ENCODE measurements at places on chromosomes 13 and 19.

DNA sequence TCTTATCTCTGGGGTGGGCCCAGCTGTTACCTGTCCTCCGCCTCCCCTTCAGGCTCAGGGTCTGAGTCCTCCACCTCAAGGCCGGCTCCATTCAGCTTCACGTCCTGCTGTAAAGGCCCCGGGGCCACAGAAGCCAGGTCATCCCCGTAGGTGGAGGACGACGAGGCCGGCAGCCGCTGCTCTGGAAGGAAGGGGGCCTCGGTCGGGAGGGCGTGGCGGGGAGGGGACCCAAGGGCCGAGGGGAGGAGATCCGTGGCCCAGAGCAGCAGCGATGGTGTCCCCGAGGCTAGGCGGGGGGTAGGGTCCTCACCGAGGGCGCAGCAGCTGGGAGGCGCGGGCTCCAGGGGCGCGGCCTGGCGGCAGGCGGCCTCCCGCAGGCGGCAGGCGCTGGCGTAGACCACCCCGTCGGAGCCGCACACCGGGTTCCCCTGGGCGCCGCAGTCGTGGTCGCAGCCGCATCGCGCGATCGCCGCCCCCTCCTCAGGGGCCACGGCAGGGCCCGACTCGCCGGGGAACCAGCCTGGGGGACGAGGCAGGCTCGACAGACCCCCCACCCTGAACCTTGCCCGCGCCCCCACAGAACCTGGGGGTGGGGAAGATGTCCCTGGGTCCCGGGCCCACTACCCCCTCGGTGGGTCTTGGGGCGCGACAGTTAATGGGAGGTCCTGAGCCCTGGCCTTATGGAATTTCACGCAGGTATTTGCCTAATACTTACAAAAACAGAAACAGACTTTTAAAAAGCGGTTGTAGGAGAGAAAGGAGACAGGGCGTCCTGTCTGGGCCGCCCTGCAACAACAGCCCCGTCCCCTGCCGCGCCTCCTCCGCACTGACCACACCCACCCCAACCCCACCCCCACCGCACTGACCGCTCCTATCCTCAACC is 7.6 kb downstream of the F2RL3 start:
- DNase-seq, result no peak

GRCh38 chr13:21846605-21847004 is 175.7 kb downstream of the FGF9 start:
- no peak for DNase-seq

DNA sequence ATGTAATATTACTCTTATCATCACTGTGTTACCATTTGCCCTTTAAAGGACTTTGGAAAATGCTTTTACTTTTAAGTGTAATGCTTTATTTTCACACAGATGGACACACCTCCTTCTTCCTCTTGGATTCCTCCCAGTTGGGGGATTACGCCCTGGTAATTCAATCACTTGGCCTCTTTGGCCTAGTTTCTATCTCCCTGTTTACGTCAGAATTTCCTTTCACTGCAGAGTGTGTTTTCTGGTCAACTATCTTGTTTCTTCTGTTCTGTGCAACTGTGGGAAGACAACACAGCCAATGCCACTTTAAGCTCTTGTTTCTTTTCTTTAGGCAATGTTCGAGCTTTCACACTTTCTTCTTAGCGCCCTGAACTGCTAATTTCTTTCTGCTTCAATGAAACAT is 257.3 kb upstream of the MAB21L1 start:
- DNase-seq, result no peak

- DNase-seq, result no peak
These were observed 174.6 kb downstream of the COL4A1 start for GRCh38 chr13:110132225-110132982.

DNA sequence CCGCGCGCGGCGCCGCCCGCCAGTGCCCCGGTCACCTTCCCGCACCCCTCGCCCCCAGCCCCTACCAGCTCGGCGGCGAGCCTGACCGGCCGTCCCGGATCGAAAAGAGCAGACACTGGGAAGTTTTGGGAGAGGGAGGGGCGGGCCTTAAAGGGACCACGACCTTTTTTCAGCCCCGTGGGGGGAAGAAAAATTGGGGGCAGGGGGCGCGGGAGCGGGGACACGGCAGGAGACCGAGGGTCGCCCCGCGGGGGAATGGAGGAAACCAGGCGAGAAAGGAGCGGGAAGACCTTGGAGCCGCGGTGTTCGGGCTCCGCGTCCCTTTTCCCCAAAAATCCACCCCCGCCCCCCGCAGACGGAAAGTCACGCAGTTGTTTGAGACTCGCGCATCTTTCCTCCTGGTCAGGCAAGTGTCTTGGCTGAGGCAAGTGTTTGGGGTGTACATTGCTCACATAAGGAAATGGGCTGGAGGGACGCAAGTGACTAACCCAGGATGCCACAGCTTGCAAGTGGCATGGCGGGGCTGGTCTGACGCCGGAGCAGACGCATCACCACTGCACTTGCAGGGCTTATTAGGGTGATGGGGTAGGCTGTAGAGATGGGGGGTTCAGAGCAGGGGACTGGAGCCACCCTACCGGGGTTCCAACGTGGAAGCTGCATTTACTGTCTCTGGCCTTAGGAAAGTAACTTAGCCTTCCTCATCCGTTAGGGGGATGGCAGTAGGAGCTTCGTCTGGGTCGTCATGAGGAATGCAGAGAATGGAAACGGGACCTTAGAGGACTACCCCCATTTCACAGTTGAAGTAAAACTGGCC is 2.7 kb upstream of the HNRNPL start:
- DNase-seq, result no peak

GRCh38 chr19:11399667-11400066 is 15.6 kb upstream of the EPOR start:
- DNase-seq, result no peak

DNA sequence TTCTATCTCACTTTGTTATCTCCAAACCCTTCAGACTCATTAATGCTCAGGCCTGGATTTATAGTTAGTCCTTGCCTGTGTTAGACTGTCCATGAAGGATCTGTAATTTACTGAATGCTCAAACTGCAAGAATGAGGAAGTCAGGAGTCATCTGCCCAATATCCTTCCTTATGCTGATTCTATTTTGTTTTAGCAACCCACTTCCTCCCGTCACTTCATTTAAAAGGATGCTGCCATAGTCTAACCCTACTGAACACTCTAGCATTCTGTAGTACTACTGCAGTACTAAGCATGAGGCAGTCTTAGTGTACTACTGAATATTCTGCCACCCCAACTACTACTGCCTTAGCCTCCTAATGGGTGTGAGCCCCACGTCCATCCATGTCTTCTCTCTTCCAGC is 1.5 kb downstream of the FCAR start:
- DNase-seq, result no peak

DNA sequence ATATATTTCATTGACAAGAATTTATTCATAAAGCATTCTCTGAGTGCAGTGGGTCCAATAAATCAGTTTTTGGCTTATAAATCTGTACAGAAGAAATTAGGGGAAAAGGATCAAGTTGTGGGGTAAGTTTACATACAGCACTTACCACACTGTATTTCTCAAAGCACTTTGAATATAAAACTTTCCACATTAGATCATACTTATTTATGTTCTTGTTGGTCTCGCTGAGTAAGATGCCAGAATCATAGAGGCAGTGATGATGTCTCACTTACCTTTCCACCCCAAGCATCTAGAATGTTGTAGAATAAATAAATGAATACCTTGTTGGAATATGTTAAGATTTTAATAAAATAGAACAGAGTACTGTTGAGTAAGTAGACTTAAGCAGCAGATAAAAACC is 279.1 kb downstream of the PCDH20 start:
- DNase-seq, result no peak

GRCh38 chr13:40319699-40320579 is 346.5 kb downstream of the FOXO1 start:
- DNase-seq, result no peak

DNA sequence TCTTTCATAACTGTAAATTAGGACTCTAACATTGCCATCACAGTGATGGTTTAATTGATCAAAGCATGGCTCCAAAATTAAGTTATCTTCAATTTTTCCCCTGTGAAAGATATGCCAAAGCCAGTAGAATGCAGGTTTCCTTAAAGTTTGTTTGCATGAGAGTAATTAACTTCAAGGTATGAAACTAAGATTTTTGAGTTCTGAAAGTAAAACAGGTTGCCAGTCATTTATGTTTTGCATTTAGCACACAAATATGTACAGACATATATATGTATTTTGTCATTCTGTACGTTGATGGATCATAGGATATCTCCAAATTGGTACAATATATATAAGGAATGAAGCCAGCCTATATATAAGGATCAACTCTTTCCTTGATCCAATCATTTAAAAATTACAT is 23.6 kb upstream of the NDFIP2 start:
- DNase-seq, result no peak

DNA sequence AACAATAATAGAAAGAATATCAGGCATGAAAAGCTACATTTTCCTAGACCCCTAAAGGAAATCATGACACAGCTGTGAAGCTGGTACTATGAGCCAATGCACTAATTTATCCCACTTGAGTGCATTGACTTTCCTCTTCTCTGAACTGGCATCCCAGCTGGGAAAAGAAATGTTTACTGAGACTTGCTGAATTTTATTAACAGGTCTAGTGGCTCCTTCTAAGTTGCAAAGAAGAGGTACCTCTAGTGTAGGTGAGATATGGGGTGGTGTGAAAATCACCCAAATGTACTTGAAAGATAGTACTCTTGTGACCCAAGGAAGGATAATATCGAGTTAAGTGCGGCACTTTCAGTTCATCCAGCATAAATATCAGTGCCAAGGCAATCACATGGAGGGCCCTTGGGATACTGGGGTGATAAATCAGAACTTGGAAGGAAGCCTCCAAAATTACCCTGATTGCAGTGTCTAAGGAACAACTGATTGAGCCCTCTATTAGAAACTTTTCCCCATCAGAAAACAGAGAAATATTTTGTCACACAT is 369.2 kb downstream of the PCDH9 start:
- DNase-seq, result no peak

- no peak for DNase-seq
These were observed 80.9 kb upstream of the SHISA2 start for GRCh38 chr13:26132756-26133155.

DNA sequence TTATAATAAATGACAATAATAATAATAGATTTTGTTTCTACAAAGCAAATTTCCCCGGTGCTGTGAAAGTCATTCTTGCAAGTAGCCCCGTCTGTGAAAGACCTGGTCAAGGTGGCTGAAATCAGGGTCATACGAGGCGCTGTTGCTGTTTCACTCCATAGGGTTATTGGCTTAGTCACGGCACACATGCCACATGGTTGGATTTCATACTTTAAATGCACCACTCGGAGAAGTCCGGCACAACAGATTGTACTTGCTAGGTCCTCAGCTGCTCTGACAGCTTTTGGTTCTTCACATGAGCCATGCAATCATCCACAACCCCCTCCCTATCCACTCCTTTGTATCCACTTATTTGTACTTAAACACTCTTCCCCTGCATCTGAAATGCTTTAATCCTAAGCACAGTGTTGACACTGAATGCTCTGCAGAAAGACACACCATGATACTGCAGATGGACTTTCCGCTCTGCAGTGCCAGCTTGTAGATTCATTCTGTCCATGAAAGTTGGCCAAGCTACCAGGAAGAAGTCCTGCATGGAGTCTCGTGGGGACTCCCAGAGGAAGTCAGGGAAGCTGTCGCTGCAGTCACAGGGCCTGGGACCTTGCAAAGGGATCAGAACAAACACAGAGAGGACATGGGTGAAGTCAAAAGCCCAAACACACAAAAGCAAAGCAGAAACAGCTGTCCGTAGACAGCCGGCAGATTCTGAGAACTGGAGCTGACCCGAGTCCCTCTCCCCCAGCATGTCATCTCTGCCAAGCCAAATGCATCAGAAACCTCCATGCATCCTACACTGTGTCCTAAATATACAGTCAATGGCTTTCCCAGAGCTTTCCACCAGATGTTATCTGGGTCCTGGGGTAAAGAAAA is 124.6 kb downstream of the COL4A2 start:
- DNase-seq, result no peak

GRCh38 chr19:47032171-47032811 is 12.7 kb downstream of the NPAS1 start:
- no peak for DNase-seq

DNA sequence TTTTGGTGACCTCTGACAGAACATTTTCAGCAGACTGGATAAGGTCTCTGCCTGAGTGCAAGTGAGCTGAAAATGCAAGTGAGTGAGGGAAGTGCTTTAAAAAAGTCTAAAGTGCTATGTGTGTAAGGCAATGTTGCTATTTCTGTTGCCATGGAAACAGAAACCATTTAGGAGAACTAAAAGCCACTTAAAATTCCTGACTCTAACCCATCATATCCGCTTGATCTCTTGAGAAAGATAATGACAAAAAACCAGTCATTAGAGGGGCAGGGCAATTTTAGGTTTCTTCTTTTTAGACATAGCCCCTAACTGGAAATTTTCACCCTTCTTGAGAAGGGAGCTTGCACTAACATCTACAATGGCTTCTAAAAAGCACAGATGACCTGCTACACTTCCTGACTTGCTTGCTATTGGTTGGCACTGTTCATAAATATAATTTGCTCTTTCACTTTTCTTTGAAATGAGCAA is at the start of gene CYSLTR2:
Gene CYSLTR2 (plus strand): TSS at position 458 of the 468 bp plus-strand sequence. CDS start 52,889 bp downstream, outside the sequence.
- no peak for DNase-seq

- no peak for DNase-seq
These were observed 21.9 kb downstream of the ATP11A start for GRCh38 chr13:112711528-112712265.

DNA sequence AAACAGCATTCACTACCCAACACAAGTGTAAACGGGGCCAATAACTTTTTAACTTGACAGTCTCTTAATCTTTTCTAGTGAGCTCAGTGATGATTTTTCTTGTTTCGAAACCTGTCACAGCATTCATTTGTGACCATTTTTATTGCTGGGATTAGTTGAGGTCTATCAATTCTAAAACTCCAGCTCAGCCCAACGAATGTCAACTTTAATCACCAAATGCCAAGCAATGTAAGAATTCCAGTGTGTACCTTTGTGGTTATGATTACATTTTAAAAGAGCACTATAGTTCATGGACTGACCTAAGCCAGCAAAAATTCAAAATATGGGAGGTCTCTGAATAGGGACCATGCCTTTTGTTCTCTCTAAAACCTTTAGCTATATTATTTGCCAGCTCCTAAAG is 694.3 kb upstream of the SGCG start:
- DNase-seq, result no peak

GRCh38 chr19:48737360-48737998 is 2.9 kb downstream of the RASIP1 start:
- no peak for DNase-seq

GRCh38 chr19:48985711-48986110 is 7.4 kb downstream of the GYS1 start:
- DNase-seq, result no peak

DNA sequence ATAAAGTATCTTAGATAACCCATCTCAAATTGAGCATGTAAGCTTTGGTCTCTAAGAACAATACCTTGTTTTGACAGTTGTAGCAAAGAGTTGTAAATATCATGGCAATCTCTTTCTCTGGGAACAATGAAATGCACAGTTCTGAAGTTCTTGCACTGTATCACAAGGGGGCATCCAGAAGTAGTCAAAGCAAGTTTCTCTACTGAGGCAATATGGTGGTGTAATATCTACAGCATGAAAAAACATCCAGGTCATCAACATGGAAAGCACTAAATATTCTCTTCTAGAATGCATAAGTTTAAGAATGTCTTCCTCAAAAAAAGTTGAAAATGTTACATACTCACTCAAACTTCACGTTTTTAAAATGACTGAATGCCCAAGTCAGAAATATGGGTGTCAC is 19.6 kb downstream of the MTMR6 start:
- no peak for DNase-seq

GRCh38 chr19:45655073-45655472 is 12.9 kb upstream of the GIPR start:
- DNase-seq, result no peak

GRCh38 chr19:38583219-38583984 is 34.4 kb downstream of the MAP4K1 start:
- DNase-seq, result no peak

Data from activated CD8-positive, alpha-beta memory T cell treated with anti-CD3 and anti-CD28 coated beads for 48 hours (primary cell).